SK-N-SH treated with all-trans-retinoic acid at 6 μM for 48 hours (cell line): ENCODE measurements at places on chromosomes 1 and 21.
A peak's percentile ranks its signal among the peaks of the same experiment; 100 is the strongest.

DNA sequence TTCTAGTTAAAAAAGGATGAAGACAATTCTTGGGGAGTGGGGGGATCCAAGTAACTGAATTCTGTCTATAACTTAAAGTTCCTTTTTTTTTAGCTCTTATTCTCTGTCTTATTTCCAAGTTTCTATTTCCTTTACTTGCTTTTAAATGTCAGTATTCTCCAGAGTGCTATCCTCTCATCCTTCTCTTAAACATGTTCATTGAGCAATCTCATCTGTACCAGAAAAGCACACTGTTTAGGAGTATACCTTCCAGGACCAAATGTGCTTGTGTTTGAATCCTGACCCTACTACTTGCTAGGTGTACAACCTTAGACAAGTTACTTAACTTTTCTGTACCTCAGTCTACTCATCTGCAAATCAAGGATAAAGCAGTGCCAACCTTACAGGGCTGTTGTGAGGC is 50.1 kb downstream of the AKT3 start:
- no peak for ATAC-seq

GRCh38 chr1:154595621-154596020 is 12.4 kb downstream of the ADAR start:
- peak; percentile 63 for ATAC-seq

- no peak for ATAC-seq
Measured at GRCh38 chr1:226498640-226499008, 49.9 kb upstream of the STUM start.

DNA sequence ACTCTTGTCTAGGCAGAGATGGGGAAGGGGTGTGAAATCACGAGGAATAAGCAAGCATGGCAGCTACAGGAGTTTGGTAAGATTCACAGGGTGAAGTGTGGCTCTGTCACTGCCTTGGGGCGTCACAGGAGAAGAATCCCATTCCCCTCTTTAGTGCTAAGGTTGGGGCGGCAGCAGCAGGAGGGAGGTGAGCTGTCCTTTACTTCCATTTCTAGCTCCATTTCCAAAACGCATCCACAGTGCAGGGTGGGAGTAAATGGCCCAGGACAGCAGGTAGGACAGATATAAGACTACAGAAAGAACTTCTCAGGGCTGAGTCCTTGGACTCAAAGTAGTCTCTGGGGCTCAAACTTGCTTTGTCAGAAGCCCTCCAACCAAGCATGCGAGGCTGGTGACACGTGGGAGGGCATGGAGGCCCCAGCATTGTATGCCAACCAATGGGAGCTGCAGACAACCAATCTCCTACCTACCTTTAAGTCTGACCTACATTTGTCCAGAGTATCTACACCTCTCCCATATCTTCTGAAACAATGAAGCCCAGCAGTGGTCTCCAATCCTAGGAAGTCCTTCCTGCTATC is 8.5 kb downstream of the MEF2D start:
- ATAC-seq, result no peak

GRCh38 chr1:43547538-43548072 is 16.9 kb downstream of the PTPRF start:
- no peak for ATAC-seq

- ATAC-seq, result no peak
Measured at GRCh38 chr1:21750841-21751240, 32.1 kb downstream of the USP48 start.

DNA sequence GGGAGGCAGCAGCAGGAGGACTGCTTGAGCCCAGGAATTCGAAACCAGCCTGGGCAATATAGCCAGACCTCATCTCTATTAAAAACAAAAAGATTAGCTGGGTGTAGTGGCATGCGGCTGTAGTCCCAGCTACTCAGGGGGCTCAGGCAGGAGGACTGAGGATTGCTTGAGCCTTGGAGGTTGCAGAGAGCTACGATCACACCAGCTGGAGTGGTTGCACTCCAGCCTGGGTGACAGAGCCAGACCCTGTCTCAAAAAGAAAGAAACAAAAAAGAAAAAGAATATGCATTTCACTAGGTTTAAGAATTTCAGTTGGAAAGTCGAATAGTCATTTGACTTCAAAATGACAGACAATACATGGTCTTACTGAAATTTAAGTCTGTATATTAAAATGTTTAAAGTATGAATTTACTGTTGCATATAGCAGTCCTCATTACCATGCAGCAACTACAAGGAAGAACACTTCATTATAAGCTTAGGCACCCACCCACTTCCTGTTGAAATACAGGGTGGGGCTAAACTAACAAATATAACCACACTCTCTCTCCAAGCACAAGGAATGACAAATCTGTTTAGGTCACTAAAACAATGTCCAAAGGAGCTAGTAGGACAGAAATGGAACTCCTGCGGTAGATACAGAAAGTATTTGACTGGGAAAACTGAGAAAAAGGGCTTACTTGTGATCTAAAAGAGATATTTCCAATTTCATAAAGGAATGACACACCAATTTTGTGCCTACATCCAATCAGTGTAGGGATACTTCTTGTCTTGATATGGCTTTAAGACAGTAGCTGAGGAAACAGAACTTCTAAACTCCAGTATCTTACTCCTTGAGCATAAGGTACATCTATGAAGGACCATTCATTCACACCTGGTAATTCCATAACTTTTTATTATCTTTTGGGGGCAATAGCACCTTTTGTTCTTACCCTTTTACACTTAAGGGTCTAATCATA is 44.1 kb downstream of the GPR3 start:
- no peak for ATAC-seq

DNA sequence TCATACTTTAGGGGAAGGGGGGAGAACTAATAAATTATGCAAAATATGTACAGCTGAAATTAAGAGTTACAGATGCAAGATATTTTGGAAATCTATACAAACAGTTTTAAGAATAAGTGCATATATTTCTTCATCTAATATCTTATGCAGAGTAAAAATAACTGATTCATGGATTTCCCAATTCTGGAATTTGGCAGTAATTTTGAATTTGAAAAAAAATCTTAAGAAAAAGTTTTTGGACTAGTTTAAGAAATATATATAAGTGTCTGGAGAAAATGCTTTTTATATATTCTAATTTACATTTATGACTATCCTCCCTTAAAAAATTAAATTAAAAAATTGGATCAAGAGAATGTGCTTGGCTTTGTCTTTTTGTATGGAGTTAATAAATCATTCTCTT is 474.3 kb downstream of the BRINP3 start:
- no peak for ATAC-seq

DNA sequence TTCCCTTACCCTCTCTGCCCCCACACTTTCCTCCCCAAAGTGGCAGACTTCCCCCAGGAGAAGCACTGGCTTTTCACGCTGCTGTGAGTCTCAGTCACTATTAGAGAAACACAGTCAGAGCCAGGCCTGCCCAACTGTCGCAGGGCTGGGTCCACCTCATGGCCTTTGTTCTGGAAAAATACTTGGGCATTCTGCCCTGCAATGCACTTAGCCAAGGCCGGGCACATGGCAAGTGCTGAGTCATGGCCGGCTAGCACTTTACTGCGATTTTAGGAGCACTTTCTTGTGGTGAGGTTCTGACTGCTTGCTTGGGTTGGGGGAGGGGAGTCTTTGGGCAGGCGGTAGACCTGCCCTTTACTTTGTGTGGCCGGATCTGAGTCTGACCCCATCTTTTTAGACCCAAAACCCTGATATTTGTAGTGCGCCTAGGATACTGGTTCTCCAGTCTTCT is 7.7 kb downstream of the EPHX1 start:
- peak; percentile 86 for ATAC-seq

DNA sequence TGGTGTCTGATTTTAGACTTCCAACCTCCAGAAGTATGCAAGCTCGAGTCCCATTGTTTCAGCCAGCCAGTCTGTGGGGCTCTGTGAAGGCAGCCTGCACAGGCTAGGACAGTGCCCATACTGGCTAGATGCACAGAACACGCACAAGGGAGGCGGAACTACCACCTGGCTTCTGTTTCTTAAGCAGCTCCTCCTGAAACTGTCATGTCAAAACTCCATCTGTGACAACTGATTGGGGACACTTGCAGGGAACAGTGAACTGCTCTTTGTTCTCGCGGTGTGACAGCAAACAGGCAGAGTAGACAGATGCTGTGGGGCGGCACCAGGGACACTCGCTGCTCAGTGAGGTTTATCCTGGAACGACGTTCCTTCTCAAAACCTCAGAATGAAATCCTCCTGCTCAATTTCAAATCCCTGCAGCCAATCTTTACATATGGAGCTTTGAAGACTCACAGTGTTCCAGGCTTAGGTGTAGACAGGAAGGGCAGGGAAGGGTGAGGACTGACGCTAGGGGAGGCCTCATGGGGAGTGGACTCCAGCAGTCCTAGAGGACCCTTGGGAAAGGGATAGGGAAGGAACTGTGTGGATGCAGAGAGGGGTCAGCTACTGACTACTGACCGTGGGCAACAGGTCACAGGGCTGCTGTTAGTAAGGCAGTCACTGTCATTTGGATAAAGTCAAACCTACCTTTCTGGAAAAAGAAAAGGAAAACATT is 73.8 kb downstream of the ERG start:
- no peak for ATAC-seq

GRCh38 chr1:162562470-162562828 is 927 bp downstream of the UAP1 start:
- ATAC-seq, result peak; percentile 18

DNA sequence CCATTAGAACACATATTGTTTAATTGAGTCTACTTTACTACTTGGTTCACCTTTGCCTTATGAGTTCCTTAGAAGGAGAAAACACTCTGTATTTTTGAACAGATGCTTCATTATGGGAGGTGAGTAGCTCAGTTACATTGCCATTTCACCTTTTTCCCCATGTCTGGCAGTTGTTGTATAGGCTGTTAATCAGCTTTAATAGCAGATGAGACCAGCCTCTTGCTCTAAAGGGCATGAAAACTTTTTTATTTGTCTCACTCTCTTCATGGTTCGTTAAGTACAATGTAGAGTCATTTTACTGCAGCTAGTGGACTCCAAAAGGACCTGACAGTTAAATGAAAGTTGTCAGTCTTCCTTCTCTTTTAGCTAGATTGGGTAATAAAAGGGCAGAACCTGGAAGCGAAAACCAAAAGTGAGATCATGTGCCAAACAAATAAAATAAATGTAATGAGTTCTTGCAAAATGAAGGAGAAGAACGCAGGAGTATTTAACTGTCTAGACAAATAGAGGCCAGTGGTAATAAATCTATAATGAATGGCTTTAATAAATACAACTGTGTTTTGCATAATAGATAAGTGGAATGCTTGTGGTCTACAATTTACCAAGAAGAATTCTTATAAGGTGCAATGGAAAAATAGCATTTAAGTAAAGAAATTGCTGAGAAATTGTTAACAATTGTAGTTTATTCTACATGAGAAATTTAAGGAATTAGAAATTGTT is 180.0 kb upstream of the NEGR1 start:
- no peak for ATAC-seq

DNA sequence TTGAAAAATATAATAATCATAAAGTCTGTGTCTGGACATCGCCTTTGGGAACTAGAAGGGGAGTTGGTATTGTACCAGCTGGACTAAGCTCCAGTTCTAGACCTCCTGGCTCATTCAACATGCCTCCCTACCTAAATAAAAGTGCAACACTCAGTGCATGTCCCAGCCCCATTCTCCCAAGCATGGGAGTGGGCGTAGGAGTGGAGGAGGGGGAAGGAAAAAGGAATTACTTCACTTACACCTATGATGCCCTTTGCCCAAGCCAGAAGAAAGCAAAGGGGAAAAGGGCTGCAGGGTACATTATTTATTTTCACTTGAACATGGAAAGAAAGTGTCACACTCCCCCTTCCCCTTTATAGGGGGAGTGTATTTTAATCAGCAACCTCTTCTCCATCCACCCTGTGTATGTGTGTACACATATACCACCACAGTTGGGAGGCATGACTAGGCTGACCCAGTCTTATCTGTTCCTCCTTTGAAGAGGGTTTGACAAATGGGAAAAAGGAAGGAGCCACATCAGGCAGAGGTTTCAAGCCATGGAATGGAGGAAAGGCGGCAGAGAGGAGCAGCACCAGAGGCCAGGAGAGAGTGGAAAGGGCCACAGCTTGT is 3.2 kb downstream of the NIT1 start:
- no peak for ATAC-seq

DNA sequence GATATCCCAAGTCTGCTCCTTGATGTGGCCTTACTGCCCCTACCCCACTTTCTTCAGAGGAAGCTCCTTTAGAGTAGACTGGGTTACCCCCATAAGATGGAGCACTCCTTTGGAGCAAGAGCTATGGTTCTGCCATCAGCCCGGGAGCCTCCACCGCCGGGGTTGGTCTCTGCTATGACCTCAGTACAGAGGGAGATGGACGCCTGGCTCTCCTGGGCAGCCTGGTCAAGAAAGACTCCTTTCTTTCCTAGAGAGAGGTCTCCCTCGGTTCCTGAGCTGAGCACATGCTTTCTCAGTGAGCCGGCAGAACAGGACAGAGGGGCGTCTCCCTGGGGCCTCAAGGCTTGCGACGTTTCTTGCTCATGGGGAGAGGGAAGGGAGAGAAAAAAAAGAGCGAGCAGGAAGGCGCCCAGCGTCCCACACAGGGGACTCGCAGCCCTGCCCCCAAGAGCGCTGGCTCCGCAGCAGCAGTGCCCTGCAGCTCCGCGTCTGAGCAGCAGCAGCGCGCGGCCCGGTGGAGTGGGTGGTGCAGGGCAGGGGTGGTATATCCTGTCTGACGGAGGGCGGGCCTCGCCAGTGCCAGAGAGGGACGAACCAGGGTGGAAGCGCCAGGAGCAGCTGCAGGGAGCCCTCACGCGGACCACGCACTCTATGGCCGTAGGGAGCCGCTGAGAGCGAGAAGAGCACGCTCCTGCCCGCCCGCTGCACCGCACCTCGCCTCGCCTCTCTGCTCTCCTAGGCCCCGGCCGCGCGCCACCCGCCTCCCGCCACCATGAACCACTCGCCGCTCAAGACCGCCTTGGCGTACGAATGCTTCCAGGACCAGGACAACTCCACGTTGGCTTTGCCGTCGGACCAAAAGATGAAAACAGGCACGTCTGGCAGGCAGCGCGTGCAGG is at the start of gene PKP1:
PKP1 (plus strand) TSS at position 576 of the 899 bp plus-strand sequence; CDS start at position 773, 197 bp downstream.
- ATAC-seq, result no peak

DNA sequence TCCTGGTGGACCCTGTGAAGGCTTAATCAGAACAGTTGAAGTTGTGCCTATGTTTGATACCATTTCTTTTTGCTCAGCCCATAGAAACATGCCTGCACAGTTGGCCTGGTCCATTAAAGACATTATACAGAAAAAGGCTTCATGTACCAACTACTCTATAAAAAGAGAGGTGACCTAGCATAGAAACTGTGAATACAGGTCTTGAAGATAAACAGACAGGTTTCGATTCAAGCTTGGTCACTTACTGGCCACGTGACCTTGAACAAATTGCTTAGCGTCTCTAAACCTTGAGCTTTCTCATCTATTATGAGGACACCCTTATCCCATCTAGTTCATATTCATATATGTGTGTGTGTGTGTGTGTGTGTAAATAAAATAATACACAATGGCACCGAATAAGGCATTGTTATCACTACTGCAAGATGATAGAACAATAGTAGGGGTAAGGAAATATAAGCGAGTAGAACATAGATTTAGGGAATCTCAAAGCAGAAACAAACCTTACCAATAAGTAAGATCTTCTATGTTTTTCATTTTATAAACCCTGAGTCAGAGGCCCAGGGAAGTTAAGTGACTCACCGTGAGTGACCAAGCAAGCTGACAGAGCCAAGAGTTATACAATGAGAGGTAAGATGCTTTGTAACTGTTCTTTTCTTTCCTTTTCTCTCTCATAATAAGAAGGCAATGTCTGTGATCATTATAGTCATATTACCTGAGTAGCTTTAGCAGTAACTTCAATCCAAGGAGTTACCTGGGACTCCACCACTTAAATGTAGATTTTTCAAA is 476.8 kb upstream of the DEPDC1 start:
- ATAC-seq, result no peak
